ENCODE measurements at places on chromosomes 2 and 18. TPM values are rescaled to one million over a fixed set of nuclear protein-coding genes. Genes with fewer than 3 reads are reported as not detected.

SCN2A gene
- 0.29 TPM for total RNA-seq

GALNT14 gene
- 7.0 TPM for total RNA-seq

DHRS9 gene
- 1.1 TPM for total RNA-seq

PTPRN gene
- not detected for total RNA-seq

GAD1 gene
- 0.57 TPM for total RNA-seq

Data from ureter (tissue), 1 donor.